Stimulated activated CD4-positive, alpha-beta T cell treated with anti-CD3 and anti-CD28 coated beads, Interleukin-15, amount 100 ng/mL, for 1 hour (primary cell): ENCODE measurements at places on chromosomes 13 and 19.

DNA sequence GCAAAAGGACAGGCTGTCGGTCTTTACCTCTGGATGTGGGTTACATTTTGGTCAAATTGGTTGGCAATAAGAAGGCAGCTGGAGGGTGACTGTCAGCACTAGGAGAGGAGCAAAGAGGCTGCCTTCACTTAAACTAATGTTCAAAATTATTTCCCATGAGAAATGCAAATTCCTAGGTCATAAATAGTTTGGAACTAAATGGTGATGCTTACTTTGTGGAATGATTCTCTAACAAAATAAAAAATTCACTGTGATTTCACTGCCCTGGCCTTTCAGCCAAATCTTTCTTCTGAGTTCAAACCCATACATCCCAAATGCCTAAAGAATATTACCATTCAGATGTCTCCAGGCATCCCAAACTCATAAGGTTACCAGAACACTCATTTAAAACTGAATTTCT, 25.0 kb upstream of the OXGR1 start:
- DNase-seq: no peak

DNA sequence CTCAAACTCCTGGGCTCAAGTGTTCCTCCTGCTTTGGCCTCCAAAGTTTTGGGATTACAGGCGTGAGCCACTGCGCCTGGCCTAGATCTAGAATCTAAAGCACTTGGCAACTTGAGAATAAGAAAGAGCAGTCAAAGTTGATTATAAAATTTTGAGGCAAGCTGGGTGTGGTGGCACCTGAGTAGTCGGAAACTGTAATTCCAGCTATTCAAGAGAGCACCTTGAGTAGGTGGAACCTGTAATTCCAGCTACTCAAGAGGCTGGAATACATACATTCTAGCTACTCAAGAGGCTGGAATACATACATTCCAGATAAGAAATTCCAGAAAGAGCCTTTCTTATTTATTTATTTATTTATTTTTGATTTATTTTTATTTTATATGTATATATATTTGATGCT, 8.3 kb upstream of the NAA16 start:
- DNase-seq: no peak

DNA sequence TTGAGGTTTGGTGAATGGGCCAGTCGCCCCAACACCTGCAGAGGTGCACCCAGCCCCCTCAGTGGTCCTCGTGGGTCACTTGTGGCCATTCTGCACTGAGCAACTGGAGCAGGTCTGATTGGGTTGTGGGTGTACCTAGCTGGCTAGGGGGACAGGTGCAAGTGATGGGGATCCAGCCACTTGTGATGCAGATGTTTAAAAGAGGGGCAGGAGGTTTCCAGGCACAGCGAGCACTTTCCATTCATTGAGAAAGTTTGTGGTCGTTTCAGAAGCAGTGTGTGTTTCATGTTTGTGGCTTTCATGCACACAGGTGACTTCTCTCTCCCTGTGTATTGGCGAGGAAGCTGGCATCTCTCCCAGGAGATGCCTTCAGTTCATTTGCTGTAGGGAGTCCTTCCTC, 34.7 kb downstream of the TSSK6 start:
- no peak for DNase-seq

- DNase-seq: no peak
Observed at GRCh38 chr13:107867701-107868661, 347.4 kb downstream of the LIG4 start.

DNA sequence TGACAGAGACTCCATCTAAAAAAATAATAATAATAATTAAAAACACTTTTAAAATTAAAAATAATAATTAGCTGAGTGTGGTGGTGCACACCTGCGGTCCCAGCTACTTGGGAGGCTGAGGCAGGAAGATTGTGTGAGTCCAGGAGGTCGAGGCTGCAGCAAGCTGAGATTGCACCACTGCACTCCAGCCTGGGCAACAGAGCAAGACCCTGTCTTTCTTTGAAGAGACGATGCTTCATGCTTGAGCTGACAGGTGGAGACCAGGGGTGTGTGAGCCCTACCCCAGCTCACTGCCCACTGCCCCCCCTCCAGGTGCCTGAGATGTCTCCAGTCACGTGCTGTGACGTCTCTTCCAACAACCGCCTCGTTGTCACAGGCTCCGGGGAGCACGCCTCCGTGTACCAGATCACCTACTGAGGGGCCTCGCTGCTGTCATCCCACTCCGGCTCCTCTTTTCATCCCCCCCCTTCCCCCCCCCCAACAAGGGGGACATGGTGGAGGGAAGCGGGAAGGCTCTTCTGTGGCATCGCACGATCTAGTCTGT, 17.3 kb downstream of the TLE6 start:
- DNase-seq: no peak

DNA sequence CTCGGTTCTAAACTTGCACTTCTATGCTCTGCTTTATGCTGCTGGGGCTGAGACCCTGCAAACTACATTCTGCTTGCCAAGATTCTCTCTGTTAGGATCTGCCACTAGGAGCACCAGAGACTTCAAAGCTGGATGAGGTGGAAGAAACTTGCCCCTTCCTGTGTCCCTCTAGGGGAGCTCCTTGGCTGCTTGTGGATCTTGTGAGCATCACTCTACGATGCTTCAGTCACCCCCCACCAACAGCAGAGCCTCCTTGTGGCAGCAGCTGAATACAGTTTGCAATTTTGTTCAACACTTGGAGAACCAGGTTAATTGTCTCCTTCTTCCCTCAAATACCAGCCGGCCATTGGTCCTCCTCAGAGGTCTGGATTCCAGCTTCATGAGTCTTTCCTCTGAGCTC, 310.6 kb downstream of the FGF14 start:
- DNase-seq: no peak
